ENCODE measurements at places on chromosomes 7 and 10.

GRCh38 chr10:75395932-75396630 is 5.5 kb downstream of the ZNF503 start:
- no peak for DNase-seq

DNA sequence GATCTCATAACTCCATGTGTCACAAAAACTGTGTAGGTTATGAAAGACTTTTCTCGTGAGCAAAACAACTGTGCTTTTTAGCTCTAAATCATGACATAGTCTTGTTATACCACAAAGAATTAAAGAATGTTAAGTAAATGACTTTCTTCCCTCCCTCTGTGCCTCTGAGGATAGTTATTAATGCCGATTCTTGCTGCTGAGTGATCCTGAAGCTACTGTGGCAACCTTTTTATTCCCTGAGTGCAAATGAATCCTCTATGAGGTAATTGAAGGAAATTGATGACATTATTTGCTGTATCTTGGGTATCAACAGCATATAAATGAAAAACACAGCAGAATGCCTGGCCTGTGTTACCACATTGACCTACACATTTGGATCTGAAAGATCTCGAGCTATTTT is 142.2 kb upstream of the HDAC9 start:
- no peak for DNase-seq

GRCh38 chr10:53843736-53844362 is 957.2 kb downstream of the PCDH15 start:
- DNase-seq = no peak

GRCh38 chr10:89352802-89353201 is 25.0 kb downstream of the IFIT3 start:
- no peak for DNase-seq

GRCh38 chr7:117810642-117811512 is 62.4 kb downstream of the CTTNBP2 start:
- DNase-seq = no peak

GRCh38 chr7:32459788-32460187 is 30.4 kb downstream of the LSM5 start:
- no peak for DNase-seq

Measured in stimulated activated CD8-positive, alpha-beta memory T cell treated with anti-CD3 and anti-CD28 coated beads, Interleukin-4, amount 100 ng/mL, for 4 hours (primary cell).